C1 segment of cervical spinal cord (tissue), 14 donors: ENCODE measurements at places on chromosomes 2 and 18.

- DNase-seq, result no peak
These were observed 45.2 kb downstream of the ST3GAL5 start for GRCh38 chr2:85843543-85843942.

DNA sequence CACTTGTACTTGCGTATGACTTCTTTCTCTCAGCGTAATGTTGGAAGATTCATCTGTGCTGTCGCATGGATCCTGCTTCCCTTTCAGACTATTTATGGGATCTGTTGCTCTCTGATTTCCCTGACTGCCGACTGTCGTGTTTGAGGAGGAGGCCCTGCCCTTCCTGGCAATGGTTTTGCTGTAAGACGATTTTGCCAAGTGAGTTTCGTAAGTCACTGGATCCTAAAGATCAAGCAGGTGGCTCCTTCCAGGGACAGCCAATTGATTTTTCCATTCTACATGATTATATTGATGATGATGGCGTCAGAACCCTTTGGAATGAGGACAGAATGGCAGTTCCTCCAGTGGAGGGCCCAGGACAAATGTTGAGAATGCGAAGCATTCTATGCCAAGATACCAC, 8.7 kb upstream of the B3GNT2 start:
- DNase-seq, result no peak

DNA sequence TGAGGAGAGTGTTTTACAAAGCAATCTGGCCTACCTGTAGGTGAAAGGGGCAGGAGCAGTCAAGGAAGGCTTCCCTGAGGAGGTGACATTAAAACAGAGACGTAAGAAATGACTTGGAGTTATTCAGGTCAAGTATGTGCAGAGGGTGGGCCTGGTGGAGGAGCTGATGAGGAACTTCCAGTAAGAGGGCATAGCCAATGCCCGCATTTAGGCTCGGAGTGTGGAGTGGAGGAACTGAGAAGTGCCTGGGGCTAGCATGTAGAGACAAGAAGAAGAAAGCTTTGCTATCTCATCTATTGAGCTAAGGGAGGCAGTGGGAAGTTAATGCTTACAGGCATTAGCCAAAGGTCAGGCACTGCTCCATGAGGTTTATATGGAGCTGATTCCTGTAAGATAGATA, 312.2 kb downstream of the ZNF521 start:
- no peak for DNase-seq

DNA sequence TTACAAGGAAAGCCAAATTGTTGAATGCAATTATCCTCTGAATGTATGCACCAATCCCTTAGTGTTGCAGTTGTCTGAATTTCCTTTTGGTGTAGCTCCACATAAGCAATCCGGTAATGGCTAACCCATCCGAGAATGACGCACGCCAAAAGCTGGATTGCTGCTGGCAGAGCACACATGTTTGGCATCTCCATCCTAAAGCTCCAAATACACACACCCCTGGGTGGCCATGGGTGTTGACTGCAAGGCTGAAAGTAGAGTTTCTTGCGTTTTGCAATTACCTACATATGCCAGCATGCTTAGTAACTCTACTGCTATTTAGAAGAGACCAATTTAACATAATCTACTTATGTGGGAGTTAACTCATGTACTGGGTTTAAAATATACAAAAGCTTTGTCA, 53.1 kb downstream of the KCTD1 start:
- no peak for DNase-seq

DNA sequence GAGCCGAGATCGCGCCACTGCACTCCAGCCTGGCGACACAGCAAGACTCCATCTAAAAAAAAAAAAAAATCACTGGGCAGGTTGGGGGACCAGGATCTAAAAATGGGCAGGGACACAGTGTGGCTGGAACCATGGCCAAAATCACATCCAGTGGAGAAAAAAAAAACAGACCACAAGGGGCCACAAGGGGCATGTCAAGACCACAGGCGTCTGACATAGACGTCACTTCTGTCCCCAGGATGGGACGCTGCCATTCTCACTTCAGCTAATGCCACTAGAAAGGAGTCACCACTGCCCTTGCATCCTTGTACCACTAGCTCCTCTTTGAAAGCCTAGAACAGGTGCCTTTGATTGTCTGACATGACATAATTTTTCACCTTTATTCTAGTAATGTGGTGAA, 2.5 kb upstream of the POMC start:
- DNase-seq, result no peak

DNA sequence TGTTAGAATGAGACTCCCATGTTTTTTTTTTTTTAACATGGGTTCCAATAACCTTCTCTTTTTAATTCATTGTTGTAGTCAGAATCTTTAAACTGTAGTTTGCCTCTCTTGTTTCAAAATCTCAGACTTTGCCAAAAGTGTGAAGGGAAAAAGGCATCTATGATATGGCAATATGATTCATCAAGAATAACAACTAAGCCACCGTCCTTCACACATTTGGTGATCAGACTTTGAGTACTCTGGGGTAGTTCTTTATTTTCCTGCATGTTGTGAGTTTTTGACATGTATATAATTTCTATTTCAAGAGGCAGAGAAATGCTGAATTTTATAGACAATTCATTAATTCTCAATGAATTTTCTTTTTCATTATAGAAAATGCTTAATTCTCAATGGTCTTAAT, 53.5 kb upstream of the CERS6 start:
- DNase-seq, result no peak

- no peak for DNase-seq
These were observed 154.4 kb downstream of the CSRNP3 start for GRCh38 chr2:165623783-165624469.

GRCh38 chr2:62032096-62032495, 126.6 kb downstream of the COMMD1 start:
- no peak for DNase-seq

DNA sequence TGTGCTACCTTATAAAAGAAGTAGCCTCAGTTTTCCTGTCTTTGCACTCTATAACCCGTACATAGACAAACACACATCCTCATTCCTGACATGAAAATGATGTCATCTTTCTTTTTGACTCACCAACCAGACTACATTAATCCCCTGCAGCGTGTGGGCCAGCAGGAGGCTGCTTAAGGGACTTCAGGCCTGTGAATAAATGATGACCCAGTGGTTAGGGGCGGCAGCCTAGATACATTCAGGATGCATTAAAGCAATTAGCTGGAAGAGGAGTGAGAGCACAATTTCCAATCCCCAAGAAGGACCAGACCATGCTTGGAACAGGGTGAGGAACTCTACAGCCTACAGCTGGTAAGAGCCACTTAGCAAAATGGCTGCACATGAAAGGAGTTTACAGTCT, 57.3 kb upstream of the KLF7 start:
- no peak for DNase-seq

DNA sequence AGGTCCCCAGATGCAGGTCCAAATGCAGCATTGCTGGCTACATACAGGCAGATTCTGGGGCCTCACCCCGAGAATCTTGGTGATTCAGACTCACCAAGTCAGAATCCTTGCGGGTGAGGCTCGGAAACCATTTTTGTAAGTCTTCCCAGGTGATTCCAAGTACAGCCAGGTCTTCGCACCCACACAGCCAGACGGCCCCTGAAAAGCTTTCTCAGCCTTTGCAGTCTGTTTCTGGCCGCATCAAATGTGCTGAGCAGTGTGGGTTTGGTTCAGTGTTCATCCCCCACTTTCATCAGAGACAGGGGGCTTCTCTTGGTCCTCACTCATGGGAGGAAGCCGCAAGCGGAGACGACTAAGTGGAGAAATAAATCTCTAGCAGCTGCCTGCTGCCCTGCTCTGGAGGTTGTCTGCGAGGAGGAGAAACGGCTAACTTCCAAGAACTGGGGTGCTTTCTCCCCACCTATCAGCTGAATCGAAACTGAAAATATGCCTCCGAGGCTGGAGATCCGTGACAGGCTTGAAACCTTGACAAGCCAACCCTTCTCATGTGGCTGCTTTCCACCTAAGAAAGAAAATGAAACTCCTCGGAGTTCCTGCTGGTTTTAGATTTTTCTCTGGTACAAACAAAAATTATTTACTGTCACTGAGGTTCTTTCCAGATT, 8.9 kb upstream of the TMEM185B start:
- no peak for DNase-seq

DNA sequence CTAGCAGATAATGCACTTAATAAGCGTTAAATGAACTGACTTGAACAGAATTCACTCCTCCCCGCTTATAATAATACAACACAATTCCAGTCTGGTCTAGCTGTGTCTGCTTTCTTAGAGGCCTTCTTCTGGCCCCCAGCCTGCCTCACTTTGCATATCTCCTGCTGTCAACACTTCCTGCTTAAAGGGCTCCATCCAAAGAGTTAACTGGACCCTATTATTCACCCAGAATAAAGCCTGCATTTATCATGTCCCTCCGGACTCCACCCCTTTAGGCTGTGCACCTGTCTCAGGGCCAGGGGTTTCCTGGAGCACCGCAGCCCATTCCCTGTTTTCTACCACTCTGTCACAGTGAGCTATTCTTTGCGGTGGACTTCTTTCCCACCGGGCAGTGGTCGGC, 292.8 kb upstream of the FBXO11 start:
- DNase-seq, result no peak

- no peak for DNase-seq
These were observed 32.1 kb downstream of the MARCHF7 start for GRCh38 chr2:159744363-159744762.

DNA sequence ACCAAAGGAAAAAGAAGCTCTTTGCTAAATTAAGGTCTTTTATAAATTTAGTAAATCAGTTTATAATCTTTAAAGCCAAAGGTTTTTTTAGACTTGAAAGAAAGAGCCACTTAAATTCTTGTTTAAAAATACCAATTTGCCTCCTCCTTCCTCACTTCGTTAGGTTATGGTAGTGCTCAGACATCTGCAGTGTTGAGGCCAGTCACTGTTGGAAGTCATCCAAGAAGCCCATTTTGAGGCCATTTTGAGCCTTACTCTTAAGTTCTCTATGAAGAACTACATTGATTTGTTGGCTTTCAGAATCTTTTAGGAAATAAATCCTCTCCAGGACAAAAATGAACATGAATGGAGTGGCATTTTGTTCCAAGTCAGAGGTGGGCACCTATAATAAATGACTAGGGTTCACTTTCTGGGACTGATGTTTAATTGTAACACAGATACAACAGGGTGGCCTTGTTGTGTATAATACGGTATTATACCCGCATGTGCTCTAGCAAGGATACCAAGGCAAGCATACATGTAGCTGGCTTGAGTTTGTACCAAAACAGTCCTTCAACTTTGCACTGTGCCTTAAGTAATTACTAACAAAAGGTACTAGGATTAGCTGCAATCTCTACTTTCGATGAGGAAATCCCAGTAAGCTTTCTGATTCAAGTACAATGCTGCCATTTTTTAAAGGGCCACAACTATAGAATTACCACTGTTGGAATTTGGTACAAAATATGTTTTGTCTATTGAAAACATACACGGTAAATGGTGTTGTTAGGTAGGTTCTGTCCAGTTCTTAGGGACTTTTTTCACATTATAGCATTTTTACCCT, 22.8 kb downstream of the SLC66A3 start:
- no peak for DNase-seq

GRCh38 chr2:114034742-114035141, 144.9 kb downstream of the ACTR3 start:
- no peak for DNase-seq

DNA sequence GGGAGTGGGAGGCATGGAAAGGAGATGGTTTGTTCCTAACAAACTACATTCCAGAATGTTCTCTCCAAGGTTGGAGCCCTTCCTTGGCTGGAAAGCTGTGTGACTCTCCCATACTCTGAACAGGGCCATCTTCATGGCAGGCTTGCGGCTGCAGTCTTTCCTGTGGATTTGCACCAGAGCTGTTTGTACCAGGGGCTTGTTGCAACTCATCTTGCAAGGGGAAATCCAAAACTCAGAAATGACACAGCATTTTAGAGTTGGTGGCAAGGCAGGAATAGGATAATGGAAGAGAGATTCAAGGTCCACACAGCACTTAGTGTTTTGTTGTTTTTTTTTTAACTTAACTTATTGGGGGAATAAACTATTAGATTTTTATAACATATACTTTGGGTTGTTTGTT, 73.7 kb upstream of the ZNF516 start:
- no peak for DNase-seq

DNA sequence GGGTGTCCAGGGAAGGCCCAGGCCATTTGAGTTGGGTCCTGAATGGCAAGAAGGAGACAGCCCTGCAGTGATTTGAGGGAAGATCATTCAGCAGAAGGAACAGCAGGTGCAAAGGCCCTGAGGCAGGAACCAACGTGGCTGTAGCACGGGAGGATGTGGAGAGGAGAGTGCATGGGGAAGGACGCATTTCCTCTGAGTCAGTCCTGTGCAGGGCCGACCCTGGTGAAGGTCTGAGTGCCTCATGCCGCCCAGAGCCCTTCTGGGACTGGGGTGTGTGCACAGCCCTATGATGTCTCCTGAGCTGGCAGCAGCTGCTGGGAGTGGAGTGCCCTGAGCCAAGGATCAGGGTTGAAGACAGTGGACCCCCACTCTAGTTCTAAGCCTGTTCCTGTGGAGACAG, 17.9 kb upstream of the ARHGEF4 start:
- no peak for DNase-seq

GRCh38 chr2:31137211-31138036, 816 bp downstream of the GALNT14 start:
- no peak for DNase-seq

DNA sequence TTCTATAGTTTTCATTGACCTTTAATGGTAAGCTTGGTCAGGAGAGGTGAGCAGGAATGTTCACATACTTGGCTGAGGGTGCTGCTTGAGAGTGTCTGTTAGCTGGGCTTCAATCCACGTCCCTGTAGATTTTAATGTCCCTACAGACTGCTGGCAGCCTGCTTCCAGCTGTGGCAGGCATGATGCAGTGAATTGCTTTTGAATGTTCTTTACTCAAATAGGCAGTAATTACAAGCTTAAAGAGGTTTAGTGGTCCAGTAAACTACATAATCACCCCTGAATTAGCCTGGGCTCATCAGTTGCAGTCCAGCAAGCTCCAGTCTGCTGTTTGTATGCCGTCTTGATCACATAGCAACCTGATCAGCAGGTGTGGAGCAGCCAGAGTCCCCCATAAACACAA, 102.1 kb downstream of the MEIS1 start:
- DNase-seq, result no peak

GRCh38 chr18:10454681-10455557, 484 bp downstream of the APCDD1 start:
- peak; percentile 64 for DNase-seq

- no peak for DNase-seq
These were observed 289.2 kb downstream of the PHLPP1 start for GRCh38 chr18:63004466-63005089.
